ENCODE measurements at places on chromosomes 2 and 18. TPM values are rescaled to one million over a fixed set of nuclear protein-coding genes. Genes with fewer than 3 reads are reported as not detected.

DNA sequence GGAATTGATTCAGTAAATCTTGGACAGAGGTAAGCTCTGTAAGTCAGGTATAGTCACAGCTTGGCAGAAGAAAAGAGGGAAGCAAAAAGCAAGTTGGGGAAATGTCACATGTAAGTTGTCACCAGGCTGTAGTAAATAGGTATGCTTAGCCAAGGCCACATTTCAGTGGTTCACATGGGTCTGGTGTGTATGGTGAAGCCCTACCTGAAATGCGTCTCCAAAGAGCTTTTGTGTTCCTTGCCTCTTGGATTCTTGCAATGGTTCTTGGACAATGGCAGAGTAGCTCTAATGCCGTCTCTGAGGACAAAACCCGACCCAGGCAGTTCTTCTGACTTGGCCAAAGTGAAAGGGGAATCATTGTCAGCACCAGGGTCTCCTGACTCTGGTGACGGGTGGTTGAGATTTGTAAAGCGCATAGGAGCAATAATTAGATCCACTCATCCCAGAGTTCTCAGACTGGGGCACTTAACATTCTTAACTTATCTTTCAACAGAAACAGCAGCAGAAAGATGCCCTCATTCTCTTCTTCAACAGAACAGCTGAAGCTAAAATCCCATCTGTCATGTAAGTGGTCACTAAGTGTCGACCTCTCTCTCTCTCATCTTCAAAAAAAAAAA is 34.4 kb upstream of the RPL37A start:
- DNase-seq: no peak

DNA sequence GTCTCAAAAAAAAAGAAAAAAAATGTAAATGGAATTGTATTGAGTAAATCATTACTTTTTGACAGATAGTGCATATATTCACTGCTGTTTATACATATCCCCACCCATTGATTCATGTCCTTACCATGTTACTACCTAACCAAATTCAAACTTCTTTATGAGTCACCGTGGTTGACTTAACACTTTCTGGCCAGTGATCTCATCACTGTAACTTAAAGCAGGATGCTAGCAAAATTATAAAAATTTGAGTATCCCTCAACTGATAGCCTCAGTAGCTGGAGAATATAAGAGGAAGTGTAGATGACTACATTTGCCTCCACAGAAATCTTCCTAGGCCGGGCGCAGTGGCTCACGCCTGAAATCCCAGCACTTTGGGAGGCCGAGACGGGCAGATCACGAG is 13.4 kb downstream of the CNOT9 start:
- DNase-seq: no peak

DNA sequence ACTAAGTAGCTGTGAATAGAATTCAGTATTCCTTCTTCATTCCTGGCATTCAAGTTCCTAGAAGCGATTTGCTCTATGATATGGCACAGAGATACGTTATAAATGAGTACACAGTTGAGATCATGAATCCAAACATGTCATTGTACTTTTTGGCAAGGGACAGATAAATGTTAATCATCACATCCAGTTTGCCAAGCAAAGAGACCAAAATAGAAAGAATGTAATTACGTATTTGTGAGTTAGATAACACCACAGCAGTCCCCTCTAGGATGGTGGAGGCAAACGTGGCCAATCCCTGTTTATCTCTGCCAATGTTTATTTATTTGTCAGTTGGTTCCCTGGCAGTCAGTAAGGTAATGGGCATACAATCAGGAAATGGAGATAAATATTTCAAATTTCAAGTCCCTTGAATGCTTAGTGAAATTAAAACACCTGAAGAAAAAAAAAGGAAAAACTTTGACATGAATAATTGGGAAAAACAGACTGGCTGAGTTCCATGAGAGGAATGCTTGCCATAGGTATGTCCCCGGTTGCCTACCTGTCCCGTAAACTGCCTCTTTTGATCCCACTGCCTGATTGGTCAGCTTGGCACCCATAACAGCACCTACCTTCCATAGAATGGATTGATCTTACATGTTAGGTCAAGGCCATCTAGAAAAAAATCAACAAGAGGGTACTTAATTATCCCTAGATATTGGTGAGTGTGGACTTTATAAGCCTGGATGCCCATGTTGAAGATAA is 451.1 kb upstream of the NETO1 start:
- no peak for DNase-seq

- DNase-seq: no peak
Observed at GRCh38 chr2:165115258-165115657, 88.6 kb downstream of the SCN3A start.

Gene BMPR2
- 58.9 TPM for polyA plus RNA-seq
